ENCODE measurements at places on chromosomes 12 and 14.

DNA sequence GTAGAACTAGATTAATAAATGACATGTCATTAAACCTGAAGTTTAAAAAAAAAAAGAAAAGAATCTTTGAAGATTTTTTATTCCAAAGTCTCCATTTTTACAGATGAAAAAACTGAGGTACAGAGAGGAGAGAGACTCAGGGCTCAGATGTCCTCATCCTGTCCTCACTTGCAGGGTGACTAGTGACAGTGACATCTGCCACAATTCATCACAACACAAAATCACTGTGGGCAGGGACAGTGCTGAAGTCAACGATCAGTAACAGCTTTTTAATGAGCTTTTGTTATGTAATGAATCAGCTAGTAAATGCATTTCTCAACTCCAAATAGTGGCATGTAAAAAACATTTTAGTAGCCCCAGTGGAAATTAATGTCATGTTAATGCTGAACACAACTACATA is 138.5 kb downstream of the NTF3 start:
- DNase-seq, result no peak

- no peak for DNase-seq
Observed at GRCh38 chr12:24905431-24905830, 43.5 kb downstream of the BCAT1 start.

DNA sequence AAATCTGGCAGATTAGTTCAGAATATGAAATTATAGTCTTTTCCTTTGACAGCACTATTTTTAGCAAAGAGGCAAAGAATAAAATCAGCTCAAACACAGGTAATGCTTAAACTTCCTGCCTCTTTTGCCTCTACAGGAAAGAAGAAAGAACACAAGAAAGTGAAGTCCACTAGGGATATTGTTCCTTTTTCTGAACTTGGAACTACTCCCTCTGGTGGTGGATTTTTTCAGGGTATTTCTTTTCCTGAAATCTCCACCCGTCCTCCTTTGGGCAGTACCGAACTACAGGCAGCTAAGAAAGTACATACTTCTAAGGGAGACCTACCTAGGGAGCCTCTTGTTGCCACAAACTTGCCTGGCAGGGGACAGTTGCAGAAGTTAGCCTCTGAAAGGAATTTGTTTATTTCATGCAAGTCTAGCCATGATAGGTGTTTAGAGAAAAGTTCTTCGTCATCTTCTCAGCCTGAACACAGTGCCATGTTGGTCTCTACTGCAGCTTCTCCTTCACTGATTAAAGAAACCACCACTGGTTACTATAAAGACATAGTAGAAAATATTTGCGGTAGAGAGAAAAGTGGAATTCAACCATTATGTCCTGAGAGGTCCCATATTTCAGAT is 17.4 kb downstream of the TMPO start:
- DNase-seq, result peak; percentile 24

GRCh38 chr12:90129366-90130030 is 420.9 kb upstream of the ATP2B1 start:
- no peak for DNase-seq

- DNase-seq, result no peak
Observed at GRCh38 chr14:20998674-20999366, at the start of gene SLC39A2. TSS of gene SLC39A2 (plus strand) at chr14:20999293. CDS start at chr14:20999447, 154 bp downstream.

- no peak for DNase-seq
Observed at GRCh38 chr12:71972441-71973074, 33.9 kb downstream of the TPH2 start.

- DNase-seq, result peak; percentile 9
Observed at GRCh38 chr12:98594050-98594835, 757 bp downstream of the SLC25A3 start.

- no peak for DNase-seq
Observed at GRCh38 chr12:116382686-116383530, 105.4 kb upstream of the MED13L start.

All from neuronal stem cell (in vitro differentiated cells).